ENCODE measurements at places on chromosomes 7 and 10.

GRCh38 chr7:37833107-37833817 lies 15.1 kb upstream of the NME8 start:
- no peaks in the 10 kb centered on the region for H3K36me3 ChIP-seq
- peak overlapping the region; percentile 71 for H3K4me3 ChIP-seq
- peaks cover 12% of the 10 kb centered on the region for H3K4me1 ChIP-seq
- peaks cover 20% of the 10 kb centered on the region for H3K27me3 ChIP-seq

DNA sequence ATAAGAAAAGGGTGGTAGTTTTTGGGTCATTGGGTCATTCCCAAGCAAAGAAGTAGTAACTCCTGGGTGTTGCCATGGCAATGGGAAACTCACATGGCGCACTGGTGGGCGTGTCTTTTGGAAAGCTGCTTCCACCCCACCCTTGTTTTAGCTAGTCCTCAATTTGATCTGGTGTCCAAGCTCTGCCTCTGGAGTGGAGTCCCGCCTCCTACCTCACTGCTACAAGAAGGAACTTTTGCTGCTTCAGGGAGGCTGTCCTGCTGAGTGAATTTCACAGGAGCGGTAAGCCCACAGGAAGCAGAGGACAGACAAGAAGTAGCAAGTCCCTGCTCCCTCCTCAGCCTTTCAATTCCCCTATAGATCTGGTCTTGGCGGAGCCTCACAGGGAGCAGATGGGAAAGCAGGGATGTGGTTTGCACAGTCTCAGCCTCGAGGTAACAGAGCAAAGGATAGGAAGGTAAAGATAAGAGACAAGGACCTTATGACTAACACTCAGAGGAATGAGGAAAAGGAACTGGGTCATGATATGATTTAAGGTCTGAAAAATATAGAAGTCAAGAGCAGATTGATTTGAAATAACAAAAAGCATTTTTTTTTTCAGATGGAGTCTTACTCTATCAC lies 700.3 kb downstream of the TNS3 start:
- no peaks in the 10 kb centered on the region for H3K36me3 ChIP-seq
- no peak for DNase-seq
- H3K4me1 ChIP-seq, result no peaks in the 10 kb centered on the region
- no peak overlapping the region for H3K4me3 ChIP-seq
- no peaks in the 10 kb centered on the region for H3K27me3 ChIP-seq
- no peak overlapping the region for H3K27ac ChIP-seq

DNA sequence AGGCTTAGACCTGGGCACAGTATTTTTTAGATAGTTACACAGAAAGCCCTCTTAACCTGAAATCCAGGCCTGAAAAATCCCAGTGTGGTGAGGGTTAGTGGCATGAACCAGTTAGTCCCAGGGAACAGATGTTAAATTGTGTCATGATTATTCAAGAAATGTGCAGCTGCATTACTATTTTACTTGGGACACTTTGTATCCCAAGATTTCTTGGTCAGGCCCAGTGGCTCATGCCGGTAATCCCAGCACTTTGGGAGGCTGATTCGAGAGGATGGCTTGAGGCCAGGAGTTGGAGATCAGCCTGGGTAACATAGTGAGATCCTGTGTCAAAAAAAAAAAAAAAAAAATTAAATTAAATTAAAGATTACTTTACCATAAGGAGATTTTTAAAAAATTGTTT lies 36.0 kb upstream of the OTUD1 start:
- no peaks in the 10 kb centered on the region for H3K4me1 ChIP-seq
- H3K27me3 ChIP-seq, result peaks cover 9% of the 10 kb centered on the region
- H3K36me3 ChIP-seq, result no peaks in the 10 kb centered on the region

DNA sequence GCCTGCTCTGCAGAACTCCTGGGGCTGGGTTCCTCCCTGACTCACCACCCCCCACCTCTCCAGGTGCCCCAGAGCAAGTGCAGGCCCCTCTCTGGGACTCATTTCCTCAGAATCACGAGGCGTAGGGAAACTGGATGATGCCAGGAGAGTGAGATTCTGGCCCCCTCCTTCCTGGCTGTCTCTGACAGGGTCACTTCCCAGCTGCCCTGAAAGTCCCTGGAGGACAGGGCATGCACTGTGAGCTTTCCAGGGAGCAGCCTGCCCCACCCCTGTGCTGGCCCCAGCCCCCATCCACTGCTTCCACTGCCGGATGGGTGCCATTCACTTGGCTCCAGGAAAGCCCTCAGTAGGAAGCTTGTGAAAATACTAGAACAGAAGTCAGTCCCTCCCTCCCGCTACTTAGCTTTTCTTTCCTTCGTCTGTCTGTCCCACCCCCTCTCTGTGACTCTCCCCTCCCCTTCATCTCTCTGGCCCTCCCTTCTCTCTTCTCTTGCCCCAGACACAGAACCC lies 10.4 kb downstream of the TACR2 start:
- no peaks in the 10 kb centered on the region for H3K27me3 ChIP-seq
- H3K27ac ChIP-seq, result no peak overlapping the region
- H3K4me3 ChIP-seq, result no peak overlapping the region
- no peak for DNase-seq
- H3K4me1 ChIP-seq, result peaks cover 21% of the 10 kb centered on the region

DNA sequence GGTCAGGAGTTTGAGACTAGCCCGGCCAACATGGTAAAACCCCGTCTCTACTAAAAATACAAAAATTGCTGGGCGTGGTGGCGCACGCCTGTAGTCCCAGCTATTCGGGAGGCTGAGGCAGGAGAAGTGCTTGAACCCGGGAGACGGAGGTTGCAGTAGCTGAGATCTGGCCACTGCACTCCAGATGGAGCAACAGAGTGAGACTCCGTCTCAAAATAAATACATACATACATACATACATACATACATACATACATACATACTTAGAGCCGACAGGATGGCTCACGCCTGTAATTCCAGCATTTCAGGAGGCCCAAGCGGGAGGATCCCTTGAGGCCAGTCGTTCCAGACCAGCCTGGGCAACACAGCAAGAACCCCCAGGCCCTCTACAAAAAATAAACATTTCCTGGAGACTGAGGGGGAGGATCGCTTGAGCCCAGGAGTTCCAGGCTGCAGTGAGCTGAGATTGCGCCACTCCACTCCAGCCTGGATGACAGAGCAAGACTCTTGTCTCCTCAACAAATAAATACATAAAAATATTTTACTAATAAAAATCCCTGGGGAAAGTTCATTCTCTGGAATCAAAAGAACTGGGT lies 90.9 kb upstream of the TNRC18 start:
- peak overlapping the region; percentile 97 for H3K4me3 ChIP-seq
- DNase-seq, result no peak
- H3K27me3 ChIP-seq, result no peaks in the 10 kb centered on the region
- H3K27ac ChIP-seq, result peak overlapping the region; percentile 96
- H3K4me1 ChIP-seq, result peaks cover 17% of the 10 kb centered on the region

DNA sequence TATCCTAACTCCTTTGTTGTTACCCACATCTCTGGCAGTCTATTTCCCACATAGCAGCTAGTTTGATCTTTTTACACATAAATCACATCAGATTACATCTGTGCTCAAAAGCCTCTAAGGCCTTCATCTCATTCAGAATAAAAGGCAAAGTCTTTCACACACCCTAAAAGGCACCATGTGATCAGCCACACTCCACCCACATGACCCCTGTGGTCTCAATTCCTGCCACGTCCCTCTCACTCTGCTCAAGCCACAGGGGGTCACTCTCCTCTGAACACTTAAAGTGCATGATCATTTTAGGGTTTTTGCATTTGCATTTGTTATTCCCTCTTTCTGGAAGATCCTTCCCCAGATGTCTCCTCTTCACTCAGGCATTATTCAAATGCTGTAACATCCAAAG lies 30.8 kb downstream of the ELAPOR2 start:
- no peaks in the 10 kb centered on the region for H3K36me3 ChIP-seq
- no peaks in the 10 kb centered on the region for H3K27me3 ChIP-seq
- no peak overlapping the region for H3K27ac ChIP-seq
- H3K4me1 ChIP-seq, result no peaks in the 10 kb centered on the region

DNA sequence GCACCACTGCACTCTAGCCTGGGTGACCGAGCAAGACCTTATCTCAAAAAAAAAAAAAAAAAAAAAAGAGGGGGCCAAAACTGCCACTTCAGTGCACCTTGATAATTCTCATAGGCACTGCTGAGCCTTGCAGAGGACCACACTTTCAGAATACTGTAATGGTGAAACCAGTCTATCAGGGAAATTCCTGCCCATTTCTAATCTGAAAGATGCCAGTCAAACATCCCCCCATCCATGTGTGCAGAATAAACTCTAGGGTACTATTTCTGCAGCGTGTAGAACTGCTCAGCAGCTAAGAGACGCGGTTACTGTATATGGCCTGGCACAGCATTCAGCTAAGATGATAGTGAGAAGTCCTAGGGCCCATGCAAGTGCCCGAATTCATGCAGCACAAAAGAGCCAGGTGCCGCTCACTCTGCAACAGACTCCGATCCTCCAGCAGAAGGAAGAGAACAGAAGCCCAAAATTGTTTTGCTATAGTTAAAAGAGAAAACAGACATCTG lies 286.8 kb upstream of the KLF14 start:
- no peaks in the 10 kb centered on the region for H3K27me3 ChIP-seq
- peaks cover 74% of the 10 kb centered on the region for H3K4me1 ChIP-seq
- no peak for DNase-seq
- H3K4me3 ChIP-seq, result peak overlapping the region; percentile 73
- H3K27ac ChIP-seq, result peak overlapping the region; percentile 86
- peaks cover 57% of the 10 kb centered on the region for H3K36me3 ChIP-seq

Data from central memory CD8-positive, alpha-beta T cell (primary cell).